ENCODE measurements at places on chromosomes 16 and 17. TPM values are rescaled to one million over a fixed set of nuclear protein-coding genes. Genes with fewer than 3 reads are reported as not detected.
A peak's percentile ranks its signal among the peaks of the same experiment; 100 is the strongest.

GRCh38 chr17:82065193-82065637, 389 bp downstream of the DUS1L start:
- no peak for DNase-seq

DNA sequence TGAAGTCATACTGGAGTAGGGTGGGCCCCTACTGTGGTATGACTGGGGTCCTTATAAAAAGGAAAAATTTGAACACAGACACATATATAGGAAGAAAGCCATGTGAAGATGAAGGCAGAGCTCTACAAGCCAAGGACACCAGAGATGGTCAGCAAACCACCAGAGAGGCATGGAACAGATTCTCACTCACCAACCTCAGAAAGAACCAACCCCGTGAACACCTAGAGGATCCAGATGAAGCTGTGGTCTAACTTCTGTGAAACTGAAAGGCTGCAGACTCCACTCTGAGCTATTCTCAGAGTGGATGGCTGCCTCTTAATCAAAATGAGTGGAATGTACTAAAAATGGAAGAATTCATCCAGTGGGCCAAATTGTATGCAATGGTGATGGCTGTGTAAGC, 149.6 kb downstream of the ABCA8 start:
- DNase-seq = no peak

DNA sequence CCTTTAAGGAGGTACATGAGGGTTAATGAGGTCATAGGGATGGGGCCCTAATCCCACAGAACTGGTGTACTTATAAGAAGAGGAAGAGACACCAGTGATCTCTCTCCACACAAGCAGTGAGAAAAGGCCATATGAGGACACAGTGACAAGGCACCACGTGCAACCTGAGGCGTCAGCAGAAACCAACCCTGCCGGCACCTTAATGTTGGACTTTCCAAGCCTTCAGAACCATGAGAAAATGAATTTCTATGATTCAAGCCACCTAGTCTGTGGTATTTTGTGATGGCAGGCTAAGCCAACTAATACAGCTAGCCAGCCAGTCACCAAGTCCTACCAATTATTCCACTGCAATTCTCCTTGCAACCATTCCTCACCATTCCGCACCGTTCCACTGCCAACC, 39.5 kb downstream of the COPRS start:
- no peak for DNase-seq

DNA sequence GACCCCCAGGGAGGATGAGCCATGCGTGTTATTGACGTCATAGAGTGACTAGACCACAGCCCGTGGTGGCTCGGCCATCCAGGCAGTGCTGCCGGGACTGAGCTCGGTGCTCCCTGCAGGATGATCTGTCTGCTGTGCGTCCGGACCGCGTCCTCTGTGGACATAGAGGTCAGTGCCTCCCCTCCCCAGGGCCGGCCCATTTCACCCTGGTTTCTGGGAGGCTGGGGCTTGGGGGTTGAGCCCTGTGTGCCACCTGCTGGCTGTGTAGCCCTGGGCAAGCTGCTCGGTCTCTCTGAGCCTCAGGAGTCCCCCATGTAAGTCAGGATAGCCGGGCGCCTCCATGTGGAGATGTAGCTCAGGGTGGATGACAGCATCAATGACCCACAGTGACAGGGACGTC, 8.3 kb downstream of the TSC2 start:
- DNase-seq = no peak

DNA sequence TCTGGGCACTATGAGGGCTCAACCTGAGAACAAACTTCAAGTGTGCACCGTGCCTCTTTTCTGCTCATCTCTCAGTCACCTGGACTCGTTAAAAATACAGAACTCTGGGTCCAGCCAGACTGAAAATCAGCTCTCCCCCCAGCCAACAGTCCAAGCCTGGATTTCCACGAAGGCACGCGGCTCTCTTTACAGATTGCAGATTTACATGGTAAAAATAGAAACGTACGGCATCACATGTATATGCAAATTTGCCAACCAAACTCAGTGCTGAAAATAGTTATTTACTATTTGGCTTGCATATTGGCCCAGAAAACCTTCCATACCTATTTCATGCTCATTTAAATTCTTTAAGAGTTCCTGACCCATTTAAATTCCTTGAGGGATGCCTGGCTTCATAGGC, 315.8 kb downstream of the MAF start:
- no peak for DNase-seq

GRCh38 chr16:11302977-11303376, 21.8 kb upstream of the PRM1 start:
- DNase-seq = no peak

DNA sequence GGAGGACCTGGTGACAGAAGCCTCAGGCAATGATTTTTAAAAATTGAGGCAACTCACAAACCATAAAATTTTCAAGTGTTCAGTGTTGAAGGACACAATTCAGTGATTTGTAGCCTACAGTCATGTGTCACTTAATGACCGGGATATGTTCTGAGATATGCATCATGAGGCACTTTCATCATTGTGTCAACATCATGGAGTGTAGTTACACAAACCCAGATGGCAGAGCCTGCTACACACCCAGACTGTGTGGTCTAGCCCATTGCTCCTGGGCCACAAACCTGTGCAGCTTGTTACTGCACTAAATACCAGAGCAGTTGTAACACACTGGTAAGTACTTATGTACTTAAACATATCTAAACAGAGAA, 1.6 kb downstream of the PRSS41 start:
- no peak for DNase-seq

DNA sequence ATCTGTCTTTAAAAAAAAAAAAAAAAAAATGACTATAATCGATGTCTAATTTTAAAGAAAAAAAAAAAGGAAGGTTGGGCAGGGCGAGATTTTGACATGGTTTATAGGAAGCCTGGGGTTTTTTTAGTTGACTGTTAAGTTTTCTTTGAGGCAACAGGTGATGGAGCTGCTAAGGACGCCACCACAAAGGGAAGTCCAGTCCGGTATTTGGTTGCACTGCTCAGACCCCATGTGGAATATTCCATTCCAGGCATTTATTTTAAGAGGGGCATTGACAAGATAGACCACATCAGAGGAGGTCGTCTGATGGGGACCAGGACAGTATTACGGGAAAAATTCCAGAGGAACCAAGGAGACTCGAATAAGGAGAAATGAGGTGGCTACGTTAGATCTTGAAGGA, 168.4 kb downstream of the CCDC182 start:
- no peak for DNase-seq

- DNase-seq = no peak
Measured at GRCh38 chr16:64626776-64627175, 495.1 kb downstream of the CDH11 start.

- no peak for DNase-seq
Measured at GRCh38 chr16:87790292-87791100, 24.7 kb upstream of the KLHDC4 start.

GRCh38 chr17:68431661-68432071, 25.6 kb downstream of the WIPI1 start:
- DNase-seq = peak; percentile 63

DNA sequence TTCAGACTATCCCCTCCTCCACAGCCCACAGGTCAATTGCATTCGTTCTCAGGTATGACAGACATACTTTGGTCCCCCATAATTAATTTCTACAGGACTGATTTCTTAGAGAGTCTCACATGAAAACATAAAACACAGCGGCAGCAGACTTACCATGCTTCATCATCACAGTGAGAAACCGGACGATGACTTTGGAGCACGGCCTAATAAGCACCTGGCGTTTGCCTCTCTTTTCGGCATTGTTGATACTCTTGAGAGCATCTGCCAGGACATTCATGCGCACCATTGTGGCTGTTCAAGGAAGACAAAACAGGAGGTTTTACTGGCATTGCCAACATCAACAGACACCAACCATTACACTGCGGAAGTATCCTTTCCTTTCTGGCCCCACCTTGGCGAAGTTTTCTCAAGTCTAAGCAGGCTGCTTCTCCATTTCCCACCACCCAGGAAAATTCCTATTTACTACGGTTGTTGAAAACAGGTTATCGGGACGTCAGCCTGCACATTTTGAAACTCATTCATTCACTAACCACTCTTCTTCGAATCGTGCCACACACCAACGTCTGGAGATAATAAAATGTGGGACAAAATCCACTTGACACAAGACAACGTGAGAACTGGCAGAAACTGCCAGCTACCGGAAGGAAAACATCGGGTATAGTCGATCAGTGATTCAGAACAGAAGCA, 1.2 kb downstream of the RPS15A start:
- DNase-seq = no peak

GRCh38 chr17:29216856-29217255, 29.8 kb upstream of the CRYBA1 start:
- no peak for DNase-seq

GRCh38 chr17:74512624-74513091, 18.6 kb downstream of the CD300LB start:
- DNase-seq = no peak

- DNase-seq = no peak
Measured at GRCh38 chr17:77914385-77915254, 43.9 kb upstream of the TNRC6C start.

DNA sequence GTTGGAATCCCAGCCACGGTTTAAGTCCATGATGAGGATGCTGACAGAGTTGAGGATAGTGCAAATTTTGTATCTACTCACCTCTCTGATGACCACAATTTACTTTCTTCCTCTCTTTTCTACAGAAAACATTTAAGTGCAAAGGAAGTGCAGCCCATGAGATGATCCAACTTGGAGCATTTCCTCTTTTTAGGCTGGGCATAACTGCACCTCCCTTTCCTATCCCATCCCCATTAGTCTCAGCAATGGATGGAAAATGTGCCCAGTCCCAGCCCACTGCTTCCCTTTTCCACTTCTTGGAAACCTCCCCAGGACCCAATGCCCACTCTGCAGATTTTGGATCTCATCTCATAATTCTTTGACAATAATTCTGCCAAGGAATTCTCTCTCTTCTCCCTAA, 16.6 kb upstream of the CCL8 start:
- no peak for DNase-seq

DNA sequence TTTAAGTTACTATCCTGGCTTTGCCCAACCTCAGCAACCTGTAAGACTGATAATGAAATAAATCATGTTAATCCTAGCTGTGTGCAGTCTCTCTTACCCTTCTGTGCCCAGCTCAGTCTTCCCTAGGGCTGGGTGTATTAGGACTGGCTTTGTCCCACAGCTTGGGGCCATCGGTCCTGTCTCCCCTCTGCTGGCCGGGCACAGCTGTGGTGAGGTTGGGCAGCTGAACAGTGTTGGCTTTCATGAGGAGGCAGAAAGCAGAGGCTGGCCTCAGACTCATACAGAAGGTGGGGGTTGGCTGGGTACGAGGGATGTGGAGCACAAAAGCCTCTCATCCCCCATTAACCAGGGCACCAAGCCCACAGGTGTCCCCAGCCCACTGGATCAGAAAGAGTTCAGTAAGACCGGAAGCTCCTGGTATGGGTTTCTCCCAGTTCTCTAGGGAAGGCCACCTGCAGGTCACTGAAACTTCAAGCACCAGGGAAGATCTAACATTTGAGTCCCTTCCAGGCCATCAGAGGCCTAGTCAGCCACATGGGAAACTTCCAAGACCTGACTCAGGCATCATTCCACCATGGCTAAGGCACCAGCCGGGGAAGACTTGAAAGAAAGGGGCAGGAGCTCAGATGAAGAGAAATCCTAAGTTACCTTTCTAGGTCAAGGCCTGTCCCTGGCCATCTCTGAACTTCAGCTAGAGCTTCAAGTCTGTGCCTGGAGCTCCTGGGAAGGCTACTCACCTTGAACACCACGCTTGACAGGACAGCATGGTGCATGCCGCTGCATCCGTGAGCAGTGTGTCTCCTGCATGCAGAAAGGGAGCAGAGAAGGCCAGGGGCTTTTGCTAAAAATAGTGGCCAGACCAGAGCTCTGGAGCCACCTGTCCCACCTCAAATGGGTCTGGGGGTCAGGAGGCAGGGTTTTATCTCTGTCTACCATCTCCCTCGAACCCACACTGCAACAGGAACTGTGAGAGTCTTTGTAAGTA, 8.8 kb downstream of the CNP start:
- DNase-seq = no peak

DNA sequence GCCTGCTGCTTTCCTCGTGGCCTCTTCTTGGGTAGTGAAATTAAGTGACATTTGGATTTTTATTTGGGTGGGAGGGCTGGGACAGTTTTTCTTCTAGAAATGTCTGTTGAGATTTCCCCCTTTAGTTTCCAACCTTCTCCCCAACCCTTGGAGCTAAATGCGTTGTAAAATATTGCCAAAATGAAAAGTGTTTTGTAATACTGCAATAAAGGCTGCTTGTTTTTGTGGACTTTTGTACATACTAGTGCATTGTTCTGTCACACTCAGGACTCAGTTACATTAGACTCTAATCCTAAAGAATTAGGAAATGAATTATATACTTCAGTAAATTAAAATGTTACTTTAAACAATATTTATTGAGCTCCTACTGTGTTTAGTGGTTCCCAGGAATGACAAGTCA, 21.7 kb downstream of the HEATR9 start:
- no peak for DNase-seq

GRCh38 chr16:61940611-61941010, 95.6 kb downstream of the CDH8 start:
- DNase-seq = no peak

DNA sequence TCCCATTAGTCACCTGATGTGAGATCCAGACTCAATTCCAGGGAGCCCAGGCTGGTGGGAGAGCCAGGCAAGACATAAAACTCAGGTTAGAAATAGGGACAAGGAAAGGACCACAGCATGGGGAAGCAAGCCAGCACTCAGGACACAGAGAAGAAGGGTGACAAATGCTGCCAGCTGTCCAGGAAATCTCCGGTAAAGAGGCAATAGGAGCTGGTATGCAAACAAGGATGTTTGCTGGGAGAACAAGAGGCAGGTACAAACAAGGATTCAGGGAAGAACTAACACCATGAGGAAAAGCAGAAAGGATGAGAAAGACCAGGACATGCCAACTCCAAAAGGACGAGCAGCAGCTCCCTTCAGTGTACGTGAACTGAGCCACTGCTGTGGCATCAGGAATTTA, 10.2 kb upstream of the TXNDC11 start:
- no peak for DNase-seq

DNA sequence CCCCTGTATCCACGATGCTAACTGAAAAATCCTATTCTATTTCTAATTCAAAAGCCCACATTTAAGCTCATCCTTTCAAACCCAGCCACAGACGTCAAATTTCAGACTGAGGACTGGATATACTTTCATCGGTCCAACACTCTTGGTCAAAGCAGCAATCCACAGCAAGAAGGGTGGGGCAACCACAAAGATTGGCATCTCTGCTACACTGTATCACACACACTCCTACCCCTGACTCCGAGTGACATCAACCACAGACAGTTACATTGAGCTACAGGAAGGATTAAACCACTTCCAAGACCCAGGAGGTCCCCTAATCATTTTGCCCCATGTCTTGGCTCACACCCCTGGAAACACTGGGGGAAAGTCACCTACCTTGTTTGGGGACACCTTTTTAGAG, 61.3 kb downstream of the GRIN2A start:
- DNase-seq = no peak

- DNase-seq = no peak
Measured at GRCh38 chr17:32757963-32758362, 119.0 kb downstream of the MYO1D start.

GRCh38 chr16:12067714-12068401, 91.3 kb downstream of the SNX29 start:
- no peak for DNase-seq

FOXJ1 gene
- total RNA-seq = 3.6 TPM

TBC1D3I gene
- not detected for total RNA-seq

MPP3 gene
- 8.0 TPM for total RNA-seq

ANKRD40CL gene
- total RNA-seq = not detected

KRT36 gene
- 1.2 TPM for total RNA-seq

ADAD2 gene
- total RNA-seq = 2.6 TPM

MMP25 gene
- total RNA-seq = 0.83 TPM

ELMO3 gene
- total RNA-seq = 56.4 TPM

CHD9NB gene
- total RNA-seq = 8.7 TPM

COPZ2 gene
- 12.3 TPM for total RNA-seq
